ENCODE measurements at places on chromosomes 6 and 20.

DNA sequence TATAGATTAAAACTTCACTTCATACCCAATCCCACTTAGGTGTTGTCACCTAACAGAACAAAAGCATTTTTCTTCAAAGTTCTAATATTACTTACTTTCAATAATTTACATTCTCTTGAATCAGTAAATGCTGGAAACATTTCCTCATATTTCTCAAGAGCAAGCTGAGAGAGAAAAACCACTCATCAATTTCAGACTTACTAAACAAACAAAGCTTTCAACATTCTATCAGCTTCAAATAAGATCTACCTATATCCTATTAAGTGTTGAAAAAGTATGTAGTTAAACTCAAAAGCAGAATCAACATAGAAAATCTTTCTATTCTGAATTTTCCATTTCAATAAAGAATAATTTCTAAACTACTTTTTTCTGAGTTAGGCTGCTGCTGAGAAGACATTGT, 17.8 kb downstream of the GZF1 start:
- no peak for DNase-seq

DNA sequence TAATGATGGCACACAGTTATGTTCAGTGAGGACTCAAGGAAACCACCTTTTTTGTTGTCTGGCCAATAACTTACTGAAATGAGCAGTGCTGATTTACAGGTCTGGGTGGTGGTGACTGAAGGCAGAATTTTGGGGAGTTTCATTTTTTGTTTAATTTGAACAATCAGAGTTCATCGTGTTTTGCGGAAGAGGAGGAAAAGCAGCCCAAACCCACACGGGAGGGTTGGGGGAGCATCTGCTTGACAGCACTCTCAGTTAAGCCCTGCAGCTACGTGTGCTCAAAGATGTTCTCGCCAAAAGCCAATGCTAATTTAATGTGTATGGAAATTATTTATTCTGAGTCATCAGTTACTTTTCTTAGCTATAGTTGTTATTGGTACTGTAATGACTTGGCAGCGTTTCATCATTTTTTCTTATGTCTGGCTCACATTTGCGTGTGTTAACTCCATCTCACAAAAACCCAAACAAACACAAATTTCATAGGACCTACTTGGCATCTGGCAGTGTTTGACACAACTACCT, 89.2 kb downstream of the UST start:
- no peak for DNase-seq

DNA sequence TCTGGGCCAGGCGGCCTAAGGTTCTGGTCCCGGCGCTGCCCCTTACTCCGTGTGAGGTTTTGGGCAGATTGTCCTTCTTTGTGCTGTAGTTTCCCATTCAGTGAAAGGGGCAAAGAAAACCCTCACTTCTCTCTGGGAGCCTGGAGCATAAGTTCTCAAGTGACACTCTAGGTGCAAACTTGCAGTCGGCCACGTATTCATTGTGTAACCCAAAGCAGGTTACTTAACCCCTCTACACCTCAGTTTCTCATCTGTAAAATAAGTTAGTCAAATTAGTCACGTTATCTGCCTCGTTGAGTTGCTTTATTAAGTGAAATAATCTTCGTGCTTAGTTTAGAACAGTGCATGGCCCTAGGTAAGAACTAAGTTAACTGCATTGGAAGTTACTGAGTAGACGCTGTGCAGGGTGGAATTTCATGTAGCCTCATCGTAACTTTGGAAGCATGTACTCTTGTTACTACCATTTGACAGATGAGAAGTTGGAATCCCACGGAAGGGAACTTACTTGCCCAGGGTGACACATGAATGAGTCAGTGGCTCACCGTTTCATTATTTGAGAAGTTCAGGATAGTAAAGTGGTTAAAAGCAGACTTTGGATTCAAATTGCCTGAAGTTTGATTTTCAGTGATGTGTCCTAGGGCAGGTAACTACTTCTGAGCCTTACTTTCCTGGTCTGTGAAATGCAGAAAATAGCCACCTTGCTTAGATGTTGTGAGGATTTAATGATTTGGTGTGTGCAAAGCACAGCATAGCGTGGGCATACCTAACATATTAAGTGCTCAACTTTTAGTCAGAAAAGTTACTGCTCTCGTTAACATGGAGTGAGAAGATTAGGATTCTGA, 556 bp upstream of the MROH8 start:
- no peak for DNase-seq

DNA sequence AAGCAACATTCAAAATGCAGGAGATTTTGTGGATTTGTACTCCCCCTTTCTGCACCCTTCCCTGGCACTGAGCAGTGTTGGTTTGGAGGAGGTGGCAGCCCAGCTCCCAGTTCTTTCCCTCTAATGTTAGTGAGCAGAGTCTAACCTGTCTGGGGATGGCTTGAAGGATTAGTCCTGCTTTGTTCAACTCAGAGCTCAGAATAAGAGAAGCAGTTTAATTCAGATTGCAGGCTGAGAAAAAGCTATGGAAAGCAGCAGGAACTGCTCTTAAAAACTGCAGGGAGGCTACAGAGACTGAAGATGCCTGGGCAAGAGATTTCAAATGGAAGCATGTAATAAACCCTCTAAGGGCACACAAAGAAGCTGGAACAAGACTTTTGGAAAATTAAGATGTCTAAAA, 223.4 kb upstream of the GGTLC1 start:
- DNase-seq: no peak

- no peak for DNase-seq
Measured at GRCh38 chr20:1232286-1233111, 6.7 kb downstream of the RAD21L1 start.

- DNase-seq: no peak
Measured at GRCh38 chr20:4490606-4491280, 231.0 kb upstream of the PRND start.

- DNase-seq: no peak
Measured at GRCh38 chr6:108535114-108535742, 25.5 kb upstream of the FOXO3 start.

DNA sequence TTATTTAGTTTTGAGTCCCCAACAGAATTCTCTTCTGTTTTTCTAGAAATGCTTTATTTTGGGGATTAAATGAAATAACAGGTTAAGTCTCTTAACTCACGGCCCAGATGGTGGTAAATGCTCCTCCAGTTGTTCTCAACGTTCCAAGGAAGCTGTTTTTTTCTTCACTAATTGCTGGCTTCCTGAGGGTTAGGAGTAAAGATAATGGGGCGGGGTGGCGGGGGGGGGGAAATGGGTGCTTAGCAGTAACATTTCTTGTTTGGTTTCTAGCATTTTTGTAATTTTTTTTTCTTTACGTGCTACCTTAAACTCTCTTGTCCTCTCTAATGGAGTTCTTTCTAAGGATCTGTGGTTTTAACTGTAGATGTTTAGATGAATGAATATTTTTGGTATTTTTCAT, 2.2 kb downstream of the SRSF3 start:
- DNase-seq: no peak

DNA sequence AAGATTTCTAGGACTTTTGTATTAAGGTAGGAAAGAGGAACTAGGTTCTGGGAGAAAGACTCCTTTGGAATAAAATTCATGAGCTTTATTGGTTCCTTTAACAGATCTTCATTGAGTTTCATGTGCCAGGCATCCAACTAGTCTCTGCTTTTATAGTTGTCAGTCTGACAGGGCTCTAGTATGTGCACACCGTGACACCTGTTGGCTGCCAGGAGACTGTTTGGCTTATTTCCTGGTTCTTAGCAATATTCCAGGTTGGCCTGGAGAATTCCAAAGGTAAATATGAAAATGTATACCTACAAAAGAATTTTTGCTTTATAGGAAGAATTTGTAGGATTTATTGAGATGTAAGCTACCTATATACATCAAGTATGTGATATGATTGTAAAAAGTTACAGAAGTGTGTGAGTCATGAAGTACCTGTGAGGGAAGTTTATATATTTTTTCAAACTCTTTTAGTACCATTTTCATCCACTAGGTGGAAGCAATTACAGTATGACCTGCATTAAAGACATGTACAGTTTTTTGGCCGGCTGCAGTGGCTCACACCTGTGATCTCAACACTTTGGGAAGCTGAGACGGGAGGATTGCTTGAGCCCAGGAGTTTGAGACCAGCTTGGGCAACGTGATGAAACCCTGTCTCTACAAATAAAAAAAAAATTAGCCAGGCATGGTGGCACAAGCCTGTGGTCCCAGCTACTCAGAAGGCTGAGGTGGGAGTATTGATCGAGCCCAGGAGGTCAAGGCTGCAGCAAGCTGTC, 35.2 kb downstream of the NDUFAF5 start:
- no peak for DNase-seq

DNA sequence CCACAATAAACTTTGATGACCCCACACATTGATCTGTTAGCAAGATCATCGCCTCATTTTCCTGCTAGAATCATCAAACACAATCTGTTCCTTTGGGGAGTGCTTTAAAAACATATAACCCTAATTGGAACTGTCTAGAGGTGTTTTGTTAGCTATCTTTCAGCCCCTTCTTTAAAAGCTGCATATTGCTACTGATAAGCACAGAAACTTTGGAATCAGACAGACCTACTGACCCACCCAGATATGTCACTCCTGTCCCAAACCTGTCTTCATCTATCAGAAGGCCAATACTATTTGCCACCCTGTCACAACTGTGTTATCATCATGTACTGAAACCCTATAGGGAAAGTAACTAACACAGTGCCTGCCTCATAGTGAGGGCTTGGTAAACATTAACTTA, 172.4 kb upstream of the SASH1 start:
- no peak for DNase-seq

GRCh38 chr20:32438331-32438858, 80.3 kb downstream of the ASXL1 start:
- DNase-seq: no peak

GRCh38 chr6:168170841-168171601, 92.0 kb upstream of the FRMD1 start:
- no peak for DNase-seq

- DNase-seq: no peak
Measured at GRCh38 chr6:128316258-128316929, 204.0 kb downstream of the PTPRK start.

GRCh38 chr20:16314748-16315159, 258.5 kb downstream of the KIF16B start:
- DNase-seq: no peak

DNA sequence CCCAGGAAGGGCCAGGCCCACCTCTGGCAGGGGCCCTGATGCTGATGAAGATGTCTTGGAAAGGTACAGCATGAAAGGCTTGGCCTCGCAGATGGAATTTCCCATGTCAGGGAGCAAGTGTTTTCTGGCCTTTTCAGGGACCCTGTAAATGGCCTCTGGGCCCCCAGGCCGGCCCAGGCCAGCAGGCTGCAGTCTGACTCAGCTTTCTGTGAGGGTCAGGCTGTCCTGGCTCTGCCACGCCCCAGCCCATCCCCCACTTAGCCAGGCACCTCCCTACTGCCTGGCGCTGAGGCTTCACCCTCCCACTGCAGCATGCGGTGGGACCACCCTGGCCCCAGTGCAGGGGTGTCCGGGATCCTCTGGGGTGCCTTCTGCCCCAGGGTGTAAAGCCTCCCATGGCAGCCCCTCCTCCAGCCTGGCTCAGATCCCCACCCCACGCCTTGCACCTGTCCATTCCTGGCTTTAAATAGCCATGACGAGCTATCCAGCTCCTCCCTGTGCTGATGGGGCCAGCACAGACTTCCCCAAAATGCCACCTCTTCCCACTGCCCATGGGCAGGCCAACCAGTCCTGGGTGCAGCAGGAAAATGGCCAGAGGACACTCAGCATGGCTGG, 35.6 kb upstream of the GATA5 start:
- DNase-seq: no peak

DNA sequence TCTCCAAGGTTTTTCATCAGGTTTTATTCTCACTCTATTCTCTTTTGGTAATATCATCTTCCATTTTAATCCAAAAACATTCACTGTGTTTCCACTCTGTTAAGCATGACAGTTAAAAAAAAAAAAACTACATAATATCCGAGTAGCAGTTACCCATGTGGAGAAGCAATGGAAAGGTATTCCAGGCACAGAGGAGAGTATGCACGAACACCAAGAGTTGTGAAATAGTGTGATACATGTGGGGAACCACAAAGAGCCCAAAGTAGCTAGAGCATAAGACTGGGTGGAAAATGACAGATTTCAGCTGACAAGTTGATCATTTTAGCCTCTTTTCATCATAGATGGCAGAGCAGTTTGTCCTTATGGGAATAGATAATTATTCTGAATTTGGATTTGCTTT, 19.9 kb upstream of the FBXL4 start:
- DNase-seq: no peak

DNA sequence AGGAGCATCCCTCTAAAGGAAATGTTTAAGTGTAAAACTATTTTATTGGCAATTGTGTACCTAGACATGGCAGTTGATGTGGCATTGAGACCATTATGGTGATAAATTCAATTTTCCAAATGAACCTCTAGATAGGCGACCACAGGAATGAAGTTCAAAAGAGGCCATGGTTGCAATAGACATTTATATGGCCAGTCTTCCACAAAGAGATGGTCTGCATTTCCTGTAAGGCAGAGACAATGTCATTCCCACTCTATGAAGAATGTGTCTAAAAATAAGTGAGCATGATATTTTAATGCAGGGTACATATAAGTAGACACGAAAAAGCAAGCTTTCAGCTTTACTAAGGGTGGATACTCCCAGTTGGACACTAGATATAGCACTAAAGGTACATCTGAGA, 40.9 kb downstream of the THEMIS start:
- no peak for DNase-seq

DNA sequence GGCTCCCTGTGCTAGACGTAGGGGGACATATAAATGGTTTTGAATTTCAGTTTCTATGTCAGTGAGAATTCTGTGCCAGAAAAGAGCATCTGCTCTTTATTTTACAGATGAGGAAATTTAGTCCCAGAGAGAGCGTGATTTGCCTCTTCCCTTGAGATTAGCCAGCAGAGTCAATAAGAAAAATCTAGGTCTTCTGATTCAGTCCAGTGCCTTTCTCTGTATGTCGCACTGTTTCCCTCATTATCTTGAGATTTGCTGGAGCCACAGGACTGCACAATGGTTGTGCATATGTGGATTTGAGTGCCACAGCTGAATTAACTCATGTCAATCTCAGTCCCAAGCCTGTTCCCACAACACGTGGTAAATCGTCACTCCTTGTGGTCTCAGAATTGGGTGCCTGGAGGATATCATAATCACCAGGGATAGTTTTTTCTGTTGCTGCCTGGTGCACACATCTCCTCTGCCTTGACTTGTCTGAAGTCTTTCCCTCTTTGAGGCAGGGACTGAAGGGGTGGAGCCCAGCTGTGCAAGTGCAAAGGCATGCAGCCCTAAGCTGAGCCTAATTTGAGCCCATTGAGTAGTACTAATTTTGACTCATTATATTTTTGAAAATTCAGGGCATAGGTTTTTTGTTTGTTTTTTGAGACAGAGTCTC, 276.7 kb downstream of the SOX4 start:
- no peak for DNase-seq

- no peak for DNase-seq
Measured at GRCh38 chr6:43295456-43295855, 2.6 kb upstream of the SLC22A7 start.

- DNase-seq: peak; percentile 38
Measured at GRCh38 chr6:43628393-43629103, 516 bp downstream of the GTPBP2 start.

- DNase-seq: no peak
Measured at GRCh38 chr6:122020588-122021264, 378.7 kb upstream of the HSF2 start.

DNA sequence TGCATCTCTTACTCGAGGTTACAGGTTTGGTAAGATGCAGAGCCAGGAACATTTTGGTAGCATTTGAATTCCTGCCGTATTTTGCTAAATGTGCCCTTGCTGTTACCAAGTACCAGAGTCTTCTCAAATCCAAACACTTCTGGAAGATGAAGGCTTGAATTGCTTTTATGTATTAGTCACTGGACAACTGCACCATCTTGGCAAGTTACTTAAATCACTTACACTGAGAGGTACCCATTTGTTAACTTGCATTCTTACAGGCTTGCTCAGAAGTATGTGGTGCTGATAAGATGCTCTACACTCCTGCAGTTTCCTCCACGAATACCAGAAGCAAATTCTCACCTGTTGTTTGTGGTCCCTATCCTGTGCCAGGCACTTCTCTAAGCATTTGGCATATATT, 12.7 kb downstream of the IL22RA2 start:
- DNase-seq: no peak

Measured in CD8-positive, alpha-beta memory T cell (primary cell).